Fibroblast of skin of scalp (primary cell): ENCODE measurements at places on chromosomes 6 and 20.

DNA sequence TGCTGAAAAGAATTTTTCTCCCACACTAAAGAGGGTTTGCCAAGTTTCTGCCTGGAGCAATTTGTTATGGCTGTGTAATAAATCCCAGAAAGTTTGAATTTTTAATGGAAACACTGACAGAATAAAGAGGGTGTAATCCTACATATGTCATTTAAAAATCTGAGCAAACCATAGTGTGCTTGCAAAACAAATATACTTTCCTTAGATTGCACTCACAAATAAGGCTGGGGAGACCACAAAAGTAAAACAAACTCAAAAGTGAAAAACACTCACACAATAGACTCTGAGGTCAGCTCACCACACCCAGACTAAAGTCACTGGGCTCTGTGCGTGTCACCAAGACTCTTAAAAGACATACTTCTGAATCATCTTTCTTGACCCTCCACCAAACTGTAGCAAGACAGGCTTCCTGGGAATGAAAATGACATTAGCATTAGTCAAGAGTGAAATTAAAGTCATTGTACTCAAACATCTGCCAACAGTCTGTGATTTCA, 4.8 kb upstream of the ATXN1 start:
- DNase-seq = peak; percentile 96

- DNase-seq = peak; percentile 51
Observed at GRCh38 chr6:166997768-166998255, 1.4 kb upstream of the CEP43 start.

- DNase-seq = no peak
Observed at GRCh38 chr6:81088145-81088544, 664.3 kb downstream of the TENT5A start.

DNA sequence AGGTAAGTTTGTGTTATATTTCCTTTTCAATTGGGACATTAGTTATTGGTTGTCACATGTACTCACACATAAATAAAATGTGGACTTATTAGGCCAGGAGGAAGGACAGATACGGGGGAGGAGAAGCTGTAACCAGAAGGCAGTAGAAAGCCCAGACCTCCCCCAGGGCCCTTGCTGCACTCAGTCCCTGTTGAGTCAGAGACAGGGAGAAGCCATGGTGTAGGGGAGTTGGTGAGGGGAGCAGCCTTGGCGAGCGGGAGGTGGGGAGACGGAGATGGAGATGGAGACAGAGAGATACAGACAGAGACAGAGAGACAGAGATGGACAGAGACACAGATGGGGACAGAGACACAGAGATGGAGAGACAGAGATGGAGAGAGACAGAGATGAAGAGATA, 263.2 kb downstream of the DLL1 start:
- no peak for DNase-seq

DNA sequence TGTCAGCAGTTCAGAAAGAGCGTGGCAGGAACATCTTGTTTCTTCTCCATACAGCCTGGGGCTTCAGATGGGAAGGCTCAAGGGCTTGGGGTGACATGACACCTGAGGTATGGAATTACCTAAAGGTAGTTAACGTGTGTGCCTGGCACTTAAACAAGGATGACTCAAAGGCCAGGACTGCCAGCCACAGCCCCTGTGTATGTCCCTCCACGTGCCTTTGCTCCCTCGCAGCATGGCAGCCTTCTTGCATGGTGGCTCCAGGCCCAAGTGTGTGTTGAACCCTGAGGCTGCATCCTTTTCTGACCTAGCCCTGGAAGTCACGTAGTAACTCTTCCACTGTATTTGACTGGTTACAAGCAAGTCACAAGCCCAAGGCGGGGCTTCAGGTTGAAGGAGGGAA, 33.6 kb upstream of the MYL9 start:
- no peak for DNase-seq

- no peak for DNase-seq
Observed at GRCh38 chr20:24275946-24276705, 193.3 kb upstream of the SYNDIG1 start.

DNA sequence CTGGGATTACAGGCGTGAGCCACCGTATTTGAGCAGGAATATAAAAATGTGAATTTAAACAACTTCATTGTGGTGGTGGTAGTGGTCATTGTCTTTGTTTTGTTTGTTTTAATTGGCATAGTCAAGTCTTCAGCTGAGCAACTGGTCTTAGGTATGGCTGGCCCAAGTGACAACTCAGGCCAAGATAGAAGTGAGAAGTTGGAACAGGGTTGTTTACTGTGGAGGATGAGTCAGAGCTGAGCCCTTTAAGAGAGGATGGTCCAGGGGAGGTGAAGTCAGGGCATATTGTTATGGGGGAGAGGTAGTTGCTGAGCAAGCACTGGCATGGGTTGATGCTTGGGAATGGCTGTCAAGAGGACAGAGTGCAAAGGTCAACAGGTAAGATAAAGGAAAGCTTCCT, 308.2 kb downstream of the FARS2 start:
- no peak for DNase-seq

DNA sequence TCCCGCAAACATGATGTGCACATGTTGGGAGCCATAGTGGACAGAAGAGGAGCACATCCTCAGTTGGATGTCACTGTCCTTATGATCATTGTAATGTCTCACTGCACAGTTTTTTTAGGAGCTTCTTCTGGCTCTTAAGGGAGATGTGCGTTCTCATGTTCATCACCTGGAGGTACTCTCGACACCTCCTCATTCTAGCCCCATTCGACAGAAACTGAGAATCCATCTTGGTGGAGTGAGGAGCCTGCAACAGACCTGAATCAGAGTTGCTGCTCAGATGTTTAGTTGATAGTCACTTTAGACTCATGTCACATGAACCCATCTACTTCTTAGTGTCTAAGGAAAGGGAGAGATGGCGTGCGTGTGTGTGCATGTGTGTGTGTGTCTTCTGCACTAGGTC, 2.3 kb upstream of the BMP6 start:
- DNase-seq = no peak

GRCh38 chr6:2132416-2132815, 113.0 kb downstream of the GMDS start:
- no peak for DNase-seq

DNA sequence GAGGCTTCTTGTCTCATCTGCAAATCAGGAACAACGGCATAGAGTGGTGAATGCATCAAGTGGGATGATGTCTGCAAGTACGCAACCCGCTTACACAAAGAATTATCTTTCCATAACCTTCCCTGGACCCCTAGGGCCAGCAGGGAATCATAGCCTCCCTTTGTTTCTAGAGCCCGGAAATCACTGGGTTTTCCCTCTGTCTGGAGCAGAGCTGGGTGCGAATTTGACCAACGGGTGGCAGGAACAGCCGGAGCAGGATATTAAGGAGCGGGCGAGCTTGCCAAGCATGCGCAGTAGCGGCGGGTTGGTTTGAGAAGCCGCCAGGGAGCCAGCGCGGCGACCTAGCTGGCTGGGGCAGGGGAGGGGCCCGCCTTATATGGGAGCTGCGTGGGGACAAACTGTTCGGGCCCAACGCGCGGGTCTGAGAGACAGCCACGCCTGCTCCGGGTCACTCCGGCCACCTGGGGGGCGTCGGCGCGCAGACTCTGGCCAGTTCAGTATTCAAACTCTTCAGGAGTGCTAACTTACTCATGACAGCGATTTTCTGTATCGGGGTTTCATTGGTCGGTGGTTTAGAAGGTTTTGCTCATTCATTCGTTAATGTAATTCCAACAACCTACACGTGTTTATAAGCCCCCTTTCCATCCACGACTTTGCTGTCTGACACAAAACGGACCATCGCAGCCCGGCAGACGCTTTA, 1.6 kb upstream of the KIF16B start:
- peak; percentile 80 for DNase-seq

DNA sequence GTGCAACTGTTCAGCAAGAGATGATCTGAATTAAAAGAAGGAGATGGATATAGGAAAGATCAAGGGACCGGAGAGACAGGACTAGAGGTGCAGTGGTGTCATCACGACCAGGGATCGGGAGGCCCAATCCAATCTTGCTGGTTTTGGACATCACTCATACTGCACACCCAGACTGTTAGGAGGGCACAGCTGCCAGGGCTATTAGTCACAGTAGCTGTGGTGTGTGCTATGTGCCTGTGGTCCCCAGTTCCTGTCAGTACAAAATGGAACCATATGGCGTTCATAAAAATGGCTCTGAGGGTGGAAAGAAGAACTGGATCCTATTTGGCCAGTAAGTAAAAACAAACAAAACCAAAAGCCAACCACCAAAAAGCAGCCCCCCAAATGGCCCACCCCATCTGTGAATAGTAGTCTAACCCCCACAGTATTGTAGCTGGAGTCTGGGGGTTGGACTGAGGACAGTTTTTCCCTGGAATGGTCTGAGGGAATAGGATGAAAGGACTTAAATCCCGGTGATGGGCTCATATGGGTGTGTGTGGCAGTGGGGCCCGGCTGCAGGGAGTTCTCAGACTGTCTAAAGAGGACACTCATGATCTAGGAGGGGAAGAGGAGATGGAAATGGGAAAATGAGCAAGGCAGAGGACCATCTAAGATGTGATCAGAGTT, 9.3 kb upstream of the NNAT start:
- DNase-seq = peak; percentile 95

DNA sequence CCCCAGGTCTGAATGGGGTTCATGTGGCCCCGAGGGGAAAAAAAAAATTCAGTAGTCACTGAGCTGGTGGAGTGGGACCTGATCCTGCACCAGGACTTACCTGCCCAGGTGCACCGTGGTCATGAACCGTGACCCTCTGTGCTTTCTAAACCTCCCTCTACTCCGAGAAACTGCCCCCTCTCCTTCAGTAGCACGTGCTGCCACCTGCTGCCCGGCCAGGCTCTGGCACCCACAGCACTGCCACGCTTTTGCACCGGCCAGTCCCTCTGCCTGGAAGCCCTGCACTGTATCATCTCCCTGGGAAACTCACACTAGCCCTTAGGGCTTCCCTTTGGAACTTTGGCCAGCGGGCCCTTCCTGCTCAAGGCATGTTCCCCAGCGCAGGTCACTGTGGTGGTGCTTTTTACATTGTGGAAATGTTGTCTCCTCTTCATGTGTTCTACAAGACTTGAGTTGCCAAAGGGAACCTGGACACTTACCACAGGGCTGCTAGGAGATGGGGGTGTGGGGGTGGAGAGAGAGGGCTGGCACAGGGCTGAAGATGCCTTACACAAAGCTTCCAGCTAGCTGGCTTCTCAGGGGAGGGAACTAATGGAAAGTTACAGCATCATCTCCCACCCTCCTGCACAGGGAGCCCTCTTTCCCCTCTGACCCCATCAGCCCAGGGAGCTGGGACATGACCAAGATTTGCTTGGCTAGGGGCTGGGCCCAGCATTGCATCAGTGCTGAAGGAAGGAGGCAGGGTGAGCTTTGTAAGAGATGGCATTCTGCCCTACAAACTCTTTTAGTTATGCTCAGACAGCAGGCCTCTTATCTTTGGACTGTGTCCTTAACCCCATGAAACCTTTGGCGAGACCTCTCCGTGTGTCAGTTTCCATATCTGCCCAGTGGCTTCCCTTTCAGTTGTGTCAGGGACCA, 2.5 kb upstream of the PTPRT start:
- DNase-seq = no peak

GRCh38 chr6:112560651-112561050, 213.5 kb downstream of the RFPL4B start:
- peak; percentile 29 for DNase-seq

- DNase-seq = no peak
Observed at GRCh38 chr6:168417679-168418557, 23.1 kb upstream of the SMOC2 start.
